ENCODE measurements at places on chromosomes 16 and 17.

GRCh38 chr16:8137606-8138005 is 452.7 kb downstream of the TMEM114 start:
- H3K27ac ChIP-seq, result no peak overlapping the region
- H3K27me3 ChIP-seq, result no peaks in the 10 kb centered on the region
- H3K4me3 ChIP-seq, result no peak overlapping the region
- no peaks in the 10 kb centered on the region for H3K4me1 ChIP-seq

DNA sequence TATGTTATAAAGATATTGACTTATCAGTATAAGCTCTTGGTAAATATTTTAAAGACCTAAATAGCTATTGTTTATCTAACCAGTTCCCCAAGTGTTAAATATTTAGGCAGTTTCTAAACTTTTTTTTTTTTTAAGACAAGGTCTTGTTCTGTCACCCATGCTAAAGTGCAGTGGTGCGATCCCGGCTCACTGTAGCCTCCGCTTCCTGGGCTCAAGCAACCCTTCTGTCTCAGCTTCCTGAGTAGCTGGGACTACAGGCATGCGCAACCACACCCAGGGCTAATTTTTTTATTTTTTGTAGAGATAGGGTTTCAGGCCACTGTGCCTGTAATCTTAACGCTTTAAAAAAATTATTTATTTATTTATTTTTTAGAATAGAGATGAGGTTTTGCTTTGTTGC is 43.5 kb downstream of the SNX29 start:
- H3K27ac ChIP-seq, result no peak overlapping the region
- H3K4me1 ChIP-seq, result no peaks in the 10 kb centered on the region
- no peak for DNase-seq
- peaks cover 3% of the 10 kb centered on the region for H3K36me3 ChIP-seq

- no peak overlapping the region for H3K27ac ChIP-seq
- no peak overlapping the region for H3K4me3 ChIP-seq
- H3K36me3 ChIP-seq, result no peaks in the 10 kb centered on the region
- DNase-seq, result no peak
- H3K4me1 ChIP-seq, result peaks cover 11% of the 10 kb centered on the region
Observed at GRCh38 chr17:8794636-8795035, 4.5 kb downstream of the MFSD6L start.

DNA sequence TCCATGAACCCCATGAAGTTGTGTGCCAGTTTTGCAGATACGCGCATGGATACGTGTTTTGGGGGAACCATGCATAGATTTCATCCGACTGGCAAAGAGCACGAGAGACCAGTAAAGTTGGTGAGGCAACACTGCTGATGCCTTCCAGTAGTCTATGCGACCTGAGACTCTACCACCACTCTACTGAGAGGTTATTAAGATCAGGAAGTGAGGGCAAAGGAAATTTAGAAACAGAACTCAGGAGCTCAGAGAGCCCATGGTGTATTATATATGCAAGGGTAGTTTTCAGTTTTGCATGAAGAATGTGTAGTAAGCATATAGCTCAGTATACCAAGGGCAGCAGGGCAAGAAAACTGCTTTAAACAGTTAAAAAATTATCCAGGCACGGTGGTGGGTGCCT is 4.2 kb downstream of the SLX4 start:
- H3K36me3 ChIP-seq, result no peaks in the 10 kb centered on the region
- DNase-seq, result no peak
- peaks cover 7% of the 10 kb centered on the region for H3K4me1 ChIP-seq

- H3K27ac ChIP-seq, result peak overlapping the region; percentile 85
- peaks cover 81% of the 10 kb centered on the region for H3K4me1 ChIP-seq
- no peak for DNase-seq
- H3K27me3 ChIP-seq, result no peaks in the 10 kb centered on the region
Observed at GRCh38 chr16:67966549-67967182, 1.8 kb downstream of the SLC12A4 start.

DNA sequence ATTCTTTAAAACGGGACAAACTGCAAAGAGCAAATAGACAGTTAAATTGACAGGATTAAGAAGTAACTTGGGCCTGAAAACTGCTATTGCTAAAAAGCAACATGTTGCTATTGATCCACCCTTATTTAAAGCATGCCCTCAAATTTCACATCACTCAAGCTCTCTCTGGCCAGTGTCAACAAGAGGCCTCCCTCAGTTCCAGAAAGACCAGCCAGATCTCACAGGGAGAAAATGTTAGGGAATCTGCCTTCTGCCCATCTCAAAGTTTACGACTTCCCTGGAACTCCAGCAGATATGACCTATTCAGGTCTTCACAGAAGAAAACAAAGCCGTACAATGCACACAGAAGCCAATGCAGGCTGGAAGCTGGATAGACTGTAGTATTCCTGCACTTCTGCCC is 8.9 kb downstream of the CFAP20 start:
- no peaks in the 10 kb centered on the region for H3K27me3 ChIP-seq
- no peak for DNase-seq
- H3K27ac ChIP-seq, result peak overlapping the region; percentile 76
- H3K4me1 ChIP-seq, result peaks cover 22% of the 10 kb centered on the region
- H3K4me3 ChIP-seq, result no peak overlapping the region
- H3K36me3 ChIP-seq, result peaks cover 8% of the 10 kb centered on the region

- H3K4me1 ChIP-seq, result no peaks in the 10 kb centered on the region
- H3K4me3 ChIP-seq, result no peak overlapping the region
- no peaks in the 10 kb centered on the region for H3K27me3 ChIP-seq
- no peak for DNase-seq
- no peak overlapping the region for H3K27ac ChIP-seq
- H3K36me3 ChIP-seq, result no peaks in the 10 kb centered on the region
Observed at GRCh38 chr16:65415460-65415859, 293.6 kb upstream of the CDH11 start.

DNA sequence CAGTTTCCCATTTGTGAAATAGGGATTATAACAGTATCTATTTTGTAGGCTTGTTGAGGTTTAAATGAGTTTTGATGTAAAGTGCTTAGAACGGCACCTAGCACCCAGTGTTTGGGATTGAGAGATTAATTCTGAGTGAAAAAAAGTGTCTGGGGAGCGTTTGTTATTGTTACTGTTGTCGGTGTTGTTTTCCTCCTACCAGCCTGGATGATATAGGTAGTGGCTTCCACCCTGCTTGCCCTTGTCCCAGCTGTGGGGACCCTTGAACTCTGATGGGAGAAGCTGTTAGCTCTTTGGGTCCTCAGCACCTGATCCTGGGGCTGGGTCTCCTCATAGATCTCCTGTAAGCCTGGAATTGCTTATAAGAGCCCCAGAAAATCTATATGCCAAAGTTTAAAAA is 4.9 kb downstream of the FMNL1 start:
- H3K4me1 ChIP-seq, result peaks cover 45% of the 10 kb centered on the region
- H3K4me3 ChIP-seq, result no peak overlapping the region
- peak overlapping the region; percentile 95 for H3K27ac ChIP-seq
- peaks cover 23% of the 10 kb centered on the region for H3K27me3 ChIP-seq
- DNase-seq, result no peak

DNA sequence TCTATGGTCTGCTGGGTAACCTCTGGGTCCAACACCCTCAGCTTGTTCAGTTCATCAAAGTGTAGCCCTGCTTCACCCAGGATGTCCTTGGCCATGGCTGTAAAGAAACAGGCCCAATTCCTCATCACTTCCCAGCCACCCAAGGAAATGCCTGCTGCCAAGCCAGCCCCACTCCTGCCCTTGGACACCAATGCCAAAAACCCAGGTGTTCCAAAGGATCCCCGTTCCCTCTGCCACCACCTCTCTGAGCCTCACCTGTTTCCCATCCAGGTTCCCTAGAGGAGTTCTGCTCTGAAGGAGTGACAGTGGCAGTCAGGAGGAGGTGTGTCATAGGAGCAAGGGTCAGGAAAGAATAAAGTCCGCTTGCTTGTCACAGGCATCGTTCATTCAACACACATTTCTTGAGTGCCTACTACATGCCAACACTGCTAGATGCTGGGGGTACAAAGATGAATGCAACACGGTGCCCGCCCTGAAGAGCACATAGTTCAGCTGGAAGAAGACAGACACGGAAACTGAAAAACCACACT is 3.3 kb downstream of the IFT20 start:
- no peaks in the 10 kb centered on the region for H3K27me3 ChIP-seq
- DNase-seq, result no peak
- H3K27ac ChIP-seq, result no peak overlapping the region
- H3K36me3 ChIP-seq, result peaks cover 51% of the 10 kb centered on the region
- peaks cover 18% of the 10 kb centered on the region for H3K4me1 ChIP-seq
- no peak overlapping the region for H3K4me3 ChIP-seq

DNA sequence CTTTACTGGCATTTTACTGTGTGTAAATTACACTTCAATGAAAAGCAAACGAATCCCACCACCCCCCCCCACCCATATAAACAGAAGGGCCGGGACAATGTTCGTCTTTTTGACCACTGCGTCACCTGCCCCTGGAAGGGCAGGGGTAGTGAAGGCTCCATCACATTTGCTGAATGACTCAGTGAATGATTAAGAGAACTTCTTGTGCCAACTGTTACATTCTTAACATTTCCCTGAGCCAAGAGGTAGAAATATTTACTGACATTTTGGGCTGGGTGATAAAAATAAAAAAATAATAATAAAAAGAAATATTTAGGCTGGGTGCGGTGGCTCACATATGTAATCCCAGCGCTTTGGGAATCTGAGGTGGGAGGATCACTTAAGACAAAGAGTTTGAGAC is 24.1 kb downstream of the C16orf96 start:
- no peak overlapping the region for H3K27ac ChIP-seq
- no peaks in the 10 kb centered on the region for H3K27me3 ChIP-seq
- H3K4me1 ChIP-seq, result peaks cover 1% of the 10 kb centered on the region
- DNase-seq, result no peak
- H3K36me3 ChIP-seq, result no peaks in the 10 kb centered on the region

DNA sequence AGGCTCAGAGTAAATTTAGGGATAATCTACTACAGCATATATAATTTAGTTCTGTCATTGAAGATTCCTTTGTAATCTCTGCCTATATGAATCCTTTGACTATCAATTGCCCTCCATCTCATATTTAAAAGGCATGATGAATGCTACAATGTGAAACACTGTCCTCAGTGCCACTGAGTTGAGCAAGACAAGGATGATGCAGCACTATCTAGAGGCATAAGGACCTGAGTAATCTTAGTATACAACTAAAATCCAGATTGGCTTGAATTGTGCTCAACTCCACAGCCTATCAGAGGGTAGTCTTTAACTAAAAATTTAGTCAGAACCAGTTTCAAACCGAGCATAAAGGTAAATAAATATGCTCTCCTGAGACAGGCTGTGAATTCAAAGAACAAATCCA is 11.6 kb upstream of the STRADA start:
- peaks cover 24% of the 10 kb centered on the region for H3K36me3 ChIP-seq
- no peak overlapping the region for H3K27ac ChIP-seq
- DNase-seq, result no peak
- no peaks in the 10 kb centered on the region for H3K4me1 ChIP-seq

DNA sequence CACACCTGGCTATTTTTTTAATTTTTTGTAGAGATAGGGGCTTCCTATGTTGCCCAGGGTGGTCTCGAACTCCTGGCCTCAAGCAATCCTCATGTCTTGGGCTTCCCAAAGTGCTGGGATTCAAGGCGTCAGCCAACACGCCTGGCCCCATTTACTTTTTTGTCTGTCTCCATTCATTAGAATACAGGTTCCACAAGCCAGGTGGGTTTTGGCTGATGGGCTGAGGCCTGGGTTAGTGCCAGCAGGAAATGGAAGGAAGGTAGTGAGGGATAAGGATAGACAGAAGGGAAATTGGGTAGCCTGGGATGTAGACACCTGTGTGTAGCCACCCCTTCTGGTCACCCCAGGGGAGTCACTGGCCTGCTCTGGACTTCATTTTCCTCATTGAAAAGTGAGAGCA is 4.4 kb upstream of the IL27 start:
- H3K4me1 ChIP-seq, result no peaks in the 10 kb centered on the region
- no peaks in the 10 kb centered on the region for H3K27me3 ChIP-seq
- no peaks in the 10 kb centered on the region for H3K36me3 ChIP-seq
- no peak overlapping the region for H3K4me3 ChIP-seq

DNA sequence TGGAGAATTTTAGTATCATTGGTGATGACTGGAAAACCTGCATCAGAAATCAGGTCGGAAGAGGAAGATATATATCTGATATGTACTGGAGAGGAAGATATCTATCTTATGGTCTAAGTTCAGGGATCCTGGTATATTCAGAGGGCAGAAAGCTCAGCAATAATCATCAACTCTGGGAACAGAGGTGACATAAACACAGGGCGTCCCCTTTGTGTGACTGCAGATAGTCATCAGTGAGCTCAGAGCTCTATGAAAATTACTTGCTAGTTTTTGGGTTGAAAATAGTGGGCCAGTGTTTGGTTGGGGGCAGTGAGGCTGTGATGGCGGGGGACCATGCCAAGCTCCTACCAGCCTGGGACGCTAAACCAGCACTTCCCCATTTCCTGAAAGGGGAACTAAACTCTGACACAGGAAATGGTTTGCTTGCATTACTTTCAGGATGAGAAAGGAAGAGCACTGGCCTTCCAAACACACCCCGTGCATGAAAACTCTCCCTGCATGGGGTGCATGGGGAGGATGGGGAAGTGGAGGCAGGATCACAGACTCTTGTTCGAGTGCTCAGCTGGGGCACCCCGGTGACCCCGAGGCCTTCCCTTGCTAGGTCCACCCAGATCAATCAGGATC is 15.8 kb downstream of the NOD2 start:
- H3K4me3 ChIP-seq, result no peak overlapping the region
- H3K4me1 ChIP-seq, result no peaks in the 10 kb centered on the region
- no peaks in the 10 kb centered on the region for H3K36me3 ChIP-seq
- no peaks in the 10 kb centered on the region for H3K27me3 ChIP-seq
- peak overlapping the region; percentile 63 for H3K27ac ChIP-seq

- no peak for DNase-seq
- H3K27me3 ChIP-seq, result no peaks in the 10 kb centered on the region
- H3K36me3 ChIP-seq, result no peaks in the 10 kb centered on the region
- no peak overlapping the region for H3K27ac ChIP-seq
Observed at GRCh38 chr17:48128400-48128799, 20.8 kb downstream of the SNX11 start.

DNA sequence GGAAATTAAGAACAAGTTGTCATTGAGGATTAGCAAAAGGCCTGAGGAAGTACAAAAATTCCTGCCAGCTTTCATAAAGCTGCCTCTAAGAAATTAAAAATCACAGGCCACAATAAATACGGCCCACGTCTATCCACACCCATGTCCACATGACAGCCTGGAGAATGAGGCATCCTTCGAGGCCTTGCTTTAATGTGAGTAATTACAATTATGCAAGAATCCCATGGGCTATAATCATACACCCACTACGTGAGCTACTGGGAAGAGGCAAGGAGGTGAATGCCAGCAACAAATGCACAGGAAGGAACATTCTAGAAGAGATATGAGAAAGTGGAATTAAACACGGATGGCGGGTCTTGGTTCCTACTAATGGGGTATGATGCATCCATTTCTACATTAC is 65.4 kb upstream of the ZFHX3 start:
- no peaks in the 10 kb centered on the region for H3K27me3 ChIP-seq
- no peaks in the 10 kb centered on the region for H3K36me3 ChIP-seq
- H3K27ac ChIP-seq, result no peak overlapping the region
- no peaks in the 10 kb centered on the region for H3K4me1 ChIP-seq
- no peak for DNase-seq

DNA sequence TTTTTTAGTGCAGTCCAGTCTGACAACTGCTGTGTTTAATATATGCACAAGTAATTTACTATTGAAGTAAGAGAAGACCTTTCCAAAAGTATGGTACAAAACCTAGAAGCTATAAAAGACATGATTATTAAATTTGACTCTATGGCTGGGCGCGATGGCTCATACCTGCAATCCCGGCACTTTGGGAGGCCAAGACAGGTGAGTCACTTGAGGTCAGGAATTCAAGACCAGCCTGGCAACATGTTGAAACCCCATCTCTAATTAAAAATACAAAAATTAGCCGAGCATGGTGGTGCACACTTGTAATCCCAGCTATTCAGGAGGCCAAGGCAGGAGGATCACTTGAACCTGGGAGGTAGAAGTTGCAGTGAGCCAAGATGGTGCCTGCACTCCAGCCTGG is 41.4 kb upstream of the VWA3A start:
- no peaks in the 10 kb centered on the region for H3K36me3 ChIP-seq
- H3K4me3 ChIP-seq, result no peak overlapping the region
- H3K4me1 ChIP-seq, result no peaks in the 10 kb centered on the region

Data from esophagus squamous epithelium (tissue), 5 donors.